Stimulated activated CD4-positive, alpha-beta T cell treated with anti-CD3 and anti-CD28 coated beads, Interleukin-1b, Interleukin-23, amount 100 ng/mL, for 1 hour (primary cell): ENCODE measurements at places on chromosomes 6 and 20.

GRCh38 chr20:12965870-12966251 lies 42.9 kb upstream of the SPTLC3 start:
- no peak for DNase-seq

DNA sequence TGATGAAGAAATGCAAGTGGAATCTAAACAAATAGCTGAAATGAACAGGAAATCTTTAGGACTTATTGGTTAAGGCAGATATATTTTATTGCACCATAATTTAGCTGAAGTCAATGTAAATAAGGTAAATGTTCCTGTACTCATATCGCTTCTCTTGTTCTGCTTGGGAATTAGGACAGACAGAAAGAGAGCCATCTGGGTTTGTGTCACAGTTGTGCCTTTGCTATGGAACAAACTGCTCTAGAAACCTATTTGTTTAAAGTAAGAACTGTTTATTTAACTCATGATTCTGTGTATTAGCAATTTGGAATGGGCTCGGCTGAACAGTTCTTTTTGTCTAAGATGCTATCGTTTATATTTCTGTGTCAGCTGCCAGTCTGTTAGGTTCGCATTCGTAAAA lies 143.8 kb upstream of the KHDRBS2 start:
- DNase-seq = no peak

DNA sequence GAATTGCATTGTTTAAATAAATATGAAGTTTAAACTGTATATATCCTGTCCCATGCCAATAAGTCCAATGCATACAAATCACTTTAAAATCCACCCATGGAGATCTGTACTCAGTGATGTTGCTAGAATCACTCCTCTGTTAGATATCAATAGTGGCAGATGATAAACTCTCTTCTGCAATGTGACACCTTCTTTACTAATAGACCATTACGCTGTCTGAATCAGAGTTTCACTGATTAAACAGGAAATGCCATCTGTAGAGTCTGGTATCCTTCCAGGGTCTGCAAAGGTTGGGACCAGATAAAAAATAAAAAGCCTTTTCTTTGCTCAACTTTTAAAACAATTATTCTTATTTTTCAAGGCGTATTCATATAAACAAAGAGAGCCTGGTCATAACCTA lies 134.5 kb downstream of the EDN3 start:
- DNase-seq = no peak

- DNase-seq = no peak
Measured at GRCh38 chr6:15158821-15159619, 86.8 kb upstream of the JARID2 start.

GRCh38 chr6:68628161-68628560 lies 6.9 kb upstream of the ADGRB3 start:
- DNase-seq = no peak

DNA sequence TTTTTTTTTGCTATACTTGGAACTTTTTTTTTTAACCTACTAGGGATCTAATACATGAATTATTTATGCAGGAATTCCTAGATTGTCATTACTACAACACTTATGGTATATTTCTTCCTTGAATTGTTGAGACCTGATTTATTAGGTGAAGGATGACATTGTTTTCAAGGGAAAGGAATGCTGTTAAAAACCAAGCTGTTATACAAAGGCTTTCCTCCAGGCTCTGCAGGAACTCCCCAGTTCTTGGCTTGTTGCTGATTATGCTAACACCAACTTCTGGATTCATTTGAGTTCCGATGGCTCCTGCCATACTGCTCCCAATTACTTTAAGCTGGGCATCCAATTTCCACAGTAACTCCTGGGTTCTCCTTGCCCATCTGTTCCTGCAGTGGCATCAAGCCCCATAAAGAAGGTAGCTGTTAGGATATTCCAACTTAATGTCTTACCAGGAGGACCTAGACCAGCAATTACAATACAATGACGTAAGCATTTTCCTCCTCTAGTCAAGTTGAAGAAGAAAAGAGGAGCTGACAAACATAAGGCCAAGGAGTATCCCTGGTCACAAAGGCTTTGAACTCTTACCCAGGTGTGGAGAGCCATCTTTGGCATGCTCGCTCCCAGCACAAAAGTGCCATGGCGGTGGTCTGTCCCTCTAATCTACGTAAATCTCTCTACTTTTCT lies 215.9 kb upstream of the AGPAT4 start:
- no peak for DNase-seq

- no peak for DNase-seq
Measured at GRCh38 chr6:79030511-79030910, 47.5 kb downstream of the PHIP start.

DNA sequence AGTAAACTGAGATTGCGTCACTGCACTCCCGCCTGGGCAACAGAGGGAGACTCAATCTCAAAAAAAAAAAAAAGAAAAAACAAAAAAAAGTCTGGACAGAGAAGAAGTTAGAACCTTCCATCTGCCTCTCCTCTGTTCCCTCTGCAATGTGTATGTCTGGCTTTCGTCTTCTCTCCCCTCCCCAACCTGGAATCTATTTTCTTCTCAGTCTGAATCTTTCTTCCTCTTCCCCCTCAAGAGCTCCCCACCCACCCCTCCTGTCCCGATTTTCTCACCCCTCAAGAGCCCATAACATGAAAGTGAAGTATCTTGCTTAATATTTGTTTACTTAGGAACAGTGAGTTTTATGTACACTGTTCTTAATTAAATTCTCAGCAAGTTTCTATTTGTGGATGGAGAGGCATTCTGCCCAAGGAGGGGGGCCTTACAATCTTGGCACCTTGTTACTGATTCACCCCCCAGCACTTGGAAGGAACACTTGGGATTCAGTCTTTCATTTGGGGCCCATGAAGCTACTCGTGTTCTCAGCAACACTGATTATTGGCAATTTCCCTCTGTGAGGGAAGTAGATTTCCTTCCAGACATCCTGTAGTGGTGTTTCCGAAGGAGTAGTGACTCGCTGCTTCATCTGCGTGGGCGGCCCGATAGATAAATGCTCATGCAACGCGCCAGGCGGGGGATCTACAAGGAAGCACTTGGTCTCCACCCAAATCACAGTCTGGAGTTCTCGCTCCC lies 69.3 kb upstream of the SRSF6 start:
- DNase-seq = no peak

DNA sequence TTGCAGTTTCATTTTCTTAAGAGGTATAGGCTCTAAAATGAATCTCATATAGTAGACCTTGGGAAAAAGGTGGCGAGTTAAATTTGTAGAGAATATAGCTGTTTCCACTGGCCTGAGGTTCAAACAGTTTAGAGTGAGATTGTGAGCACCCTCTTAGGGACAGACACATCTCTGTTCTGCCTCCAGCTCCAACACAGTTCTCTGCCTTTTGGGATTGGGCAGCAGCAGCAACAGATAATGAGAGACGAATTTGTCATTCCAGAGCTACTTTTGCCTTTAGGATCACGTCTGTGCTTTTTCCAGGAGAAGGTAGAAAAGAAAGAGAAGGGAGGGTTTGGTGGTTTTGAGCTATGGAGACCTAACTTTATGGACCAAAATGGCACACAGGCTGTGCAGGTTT lies 289.4 kb downstream of the PRL start:
- no peak for DNase-seq
